Naive B cell (primary cell): ENCODE measurements at places on chromosomes 12 and 14. TPM values are rescaled to one million over a fixed set of nuclear protein-coding genes. Genes with fewer than 3 reads are reported as not detected.

DNA sequence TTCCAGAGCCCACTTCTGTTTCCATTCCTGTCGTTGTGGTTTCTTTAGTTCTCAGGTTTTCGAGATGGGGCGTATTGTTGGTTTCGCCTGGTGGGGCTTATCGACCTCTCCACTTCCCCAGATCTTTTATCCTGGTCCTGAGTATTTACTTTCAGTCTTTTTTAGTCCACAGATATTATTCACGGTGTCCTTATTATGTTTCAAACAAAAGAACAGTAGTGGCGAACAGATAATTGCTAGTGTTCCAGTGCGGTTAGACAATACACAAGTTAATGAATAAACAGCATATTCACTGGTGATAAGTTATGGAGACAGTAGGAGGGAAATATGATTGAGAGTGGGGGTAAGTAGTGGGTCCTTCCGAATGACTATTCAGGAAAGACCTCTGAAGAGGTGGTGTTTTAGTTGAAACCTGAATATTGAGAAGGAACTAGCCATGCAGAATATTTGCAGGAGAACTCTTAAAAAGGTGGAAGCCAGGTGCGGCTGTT lies 668 bp downstream of the TMEM260 start:
- no peaks in the 10 kb centered on the region for H3K27me3 ChIP-seq
- H3K4me1 ChIP-seq, result peaks cover 32% of the 10 kb centered on the region
- H3K36me3 ChIP-seq, result no peaks in the 10 kb centered on the region

GRCh38 chr14:78007160-78007559 lies 163.0 kb upstream of the NRXN3 start:
- no peak for DNase-seq
- H3K4me1 ChIP-seq, result no peaks in the 10 kb centered on the region
- peaks cover 8% of the 10 kb centered on the region for H3K27me3 ChIP-seq
- no peak overlapping the region for H3K27ac ChIP-seq
- peaks cover 4% of the 10 kb centered on the region for H3K36me3 ChIP-seq

GRCh38 chr12:61452076-61452475 lies 808.1 kb upstream of the USP15 start:
- H3K27ac ChIP-seq, result no peak overlapping the region
- H3K4me1 ChIP-seq, result no peaks in the 10 kb centered on the region
- H3K27me3 ChIP-seq, result no peaks in the 10 kb centered on the region
- no peaks in the 10 kb centered on the region for H3K36me3 ChIP-seq

ANKRD9 gene
- 0.25 TPM for polyA plus RNA-seq

GRCh38 chr14:98593361-98593761 lies 678.6 kb downstream of the BCL11B start:
- H3K4me3 ChIP-seq, result no peak overlapping the region
- no peaks in the 10 kb centered on the region for H3K27me3 ChIP-seq
- no peaks in the 10 kb centered on the region for H3K36me3 ChIP-seq
- no peaks in the 10 kb centered on the region for H3K4me1 ChIP-seq

ACSM4 gene
- not detected for polyA plus RNA-seq

IFNG gene
- polyA plus RNA-seq, result not detected

KANSL2 gene
- polyA plus RNA-seq, result 32.5 TPM

GRCh38 chr14:105224845-105225570 lies 23.3 kb upstream of the BTBD6 start:
- DNase-seq, result no peak
- H3K36me3 ChIP-seq, result peaks cover 17% of the 10 kb centered on the region
- H3K4me3 ChIP-seq, result no peak overlapping the region
- H3K27me3 ChIP-seq, result no peaks in the 10 kb centered on the region
- no peak overlapping the region for H3K27ac ChIP-seq

GRCh38 chr12:15757553-15758255 lies 31.5 kb downstream of the EPS8 start:
- H3K4me1 ChIP-seq, result no peaks in the 10 kb centered on the region
- no peaks in the 10 kb centered on the region for H3K36me3 ChIP-seq
- DNase-seq, result no peak
- no peak overlapping the region for H3K27ac ChIP-seq
- peaks cover 33% of the 10 kb centered on the region for H3K27me3 ChIP-seq

TMEM260 gene
- polyA plus RNA-seq, result 21.7 TPM

GRCh38 chr12:10395390-10395998 lies 5.7 kb upstream of the KLRK1 start:
- peaks cover 37% of the 10 kb centered on the region for H3K4me1 ChIP-seq
- H3K36me3 ChIP-seq, result peaks cover 6% of the 10 kb centered on the region
- DNase-seq, result peak; percentile 73
- H3K4me3 ChIP-seq, result peak overlapping the region; percentile 70
- peak overlapping the region; percentile 100 for H3K27ac ChIP-seq

GRCh38 chr14:33844118-33844517 lies 106.8 kb downstream of the EGLN3 start:
- no peaks in the 10 kb centered on the region for H3K4me1 ChIP-seq
- no peaks in the 10 kb centered on the region for H3K27me3 ChIP-seq
- no peak for DNase-seq
- no peak overlapping the region for H3K4me3 ChIP-seq

GRCh38 chr12:21828779-21829178 lies 54.3 kb upstream of the KCNJ8 start:
- no peaks in the 10 kb centered on the region for H3K36me3 ChIP-seq
- no peak overlapping the region for H3K27ac ChIP-seq
- H3K4me3 ChIP-seq, result no peak overlapping the region
- DNase-seq, result no peak

DNA sequence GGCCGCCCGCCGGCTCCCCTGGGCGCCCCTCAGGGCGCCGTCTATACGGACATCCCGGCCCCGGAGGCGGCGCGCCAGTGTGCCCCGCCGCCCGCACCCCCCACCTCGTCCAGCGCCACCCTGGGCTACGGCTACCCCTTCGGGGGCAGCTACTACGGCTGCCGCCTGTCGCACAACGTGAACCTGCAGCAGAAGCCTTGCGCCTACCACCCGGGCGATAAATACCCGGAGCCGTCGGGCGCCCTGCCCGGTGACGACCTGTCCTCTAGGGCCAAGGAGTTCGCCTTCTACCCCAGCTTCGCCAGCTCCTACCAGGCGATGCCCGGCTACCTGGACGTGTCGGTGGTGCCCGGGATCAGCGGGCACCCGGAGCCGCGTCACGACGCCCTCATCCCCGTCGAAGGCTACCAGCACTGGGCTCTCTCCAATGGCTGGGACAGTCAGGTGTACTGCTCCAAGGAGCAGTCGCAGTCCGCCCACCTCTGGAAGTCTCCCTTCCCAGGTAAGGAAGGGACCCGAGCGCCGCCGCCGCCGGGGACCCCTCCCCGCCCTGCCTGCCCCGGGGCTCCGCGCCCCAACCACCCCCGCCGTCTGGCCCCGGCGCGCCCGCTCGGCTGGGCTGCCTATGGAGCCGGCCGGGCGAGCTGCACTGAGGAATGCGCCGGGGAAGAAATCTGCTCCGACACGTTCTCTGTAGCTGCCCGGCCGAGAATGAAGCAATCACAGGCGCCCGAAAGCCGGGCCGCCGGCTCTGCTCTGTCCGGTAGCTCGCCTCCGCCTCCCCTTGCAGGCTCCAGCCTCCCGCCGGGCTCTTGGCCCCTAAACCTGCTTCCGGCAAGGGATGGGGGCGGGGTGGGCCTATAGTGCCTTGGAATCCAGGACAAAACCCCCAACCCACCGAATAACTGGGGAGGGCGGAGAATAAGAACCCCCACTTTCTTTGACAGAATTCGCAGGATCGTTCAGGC lies 794 bp downstream of the HOXC13 start:
- no peaks in the 10 kb centered on the region for H3K4me1 ChIP-seq
- no peak for DNase-seq
- H3K4me3 ChIP-seq, result peak overlapping the region; percentile 71

CCDC85C gene
- polyA plus RNA-seq, result 0.24 TPM

GRCh38 chr12:49030714-49031572 lies 12.4 kb upstream of the PRKAG1 start:
- H3K27ac ChIP-seq, result peak overlapping the region; percentile 89
- no peaks in the 10 kb centered on the region for H3K27me3 ChIP-seq
- no peak for DNase-seq
- no peak overlapping the region for H3K4me3 ChIP-seq
- H3K4me1 ChIP-seq, result peaks cover 5% of the 10 kb centered on the region

DNA sequence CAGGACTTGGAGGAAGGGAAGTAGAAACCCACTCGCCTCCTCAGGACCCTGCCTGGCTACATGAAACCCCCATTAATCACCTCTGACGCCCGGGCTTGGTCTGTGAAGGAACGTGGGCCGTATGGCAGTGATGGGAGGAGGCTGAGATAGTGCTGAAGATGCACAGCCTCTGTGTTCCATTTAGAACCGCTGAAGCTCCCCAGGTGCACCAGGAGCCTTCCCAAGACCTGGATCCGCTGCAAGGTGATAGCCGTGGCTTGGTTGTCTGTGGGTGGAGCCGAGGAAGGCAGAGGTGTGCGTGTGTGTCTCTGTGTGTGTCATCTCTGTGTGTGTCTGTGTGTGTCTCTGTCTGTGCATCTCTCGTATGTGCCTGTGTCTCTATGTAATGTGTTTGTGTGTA lies 293.1 kb downstream of the CACNA1C start:
- DNase-seq, result no peak
- H3K36me3 ChIP-seq, result no peaks in the 10 kb centered on the region
- no peak overlapping the region for H3K27ac ChIP-seq
- peaks cover 17% of the 10 kb centered on the region for H3K27me3 ChIP-seq
- H3K4me3 ChIP-seq, result no peak overlapping the region

DNA sequence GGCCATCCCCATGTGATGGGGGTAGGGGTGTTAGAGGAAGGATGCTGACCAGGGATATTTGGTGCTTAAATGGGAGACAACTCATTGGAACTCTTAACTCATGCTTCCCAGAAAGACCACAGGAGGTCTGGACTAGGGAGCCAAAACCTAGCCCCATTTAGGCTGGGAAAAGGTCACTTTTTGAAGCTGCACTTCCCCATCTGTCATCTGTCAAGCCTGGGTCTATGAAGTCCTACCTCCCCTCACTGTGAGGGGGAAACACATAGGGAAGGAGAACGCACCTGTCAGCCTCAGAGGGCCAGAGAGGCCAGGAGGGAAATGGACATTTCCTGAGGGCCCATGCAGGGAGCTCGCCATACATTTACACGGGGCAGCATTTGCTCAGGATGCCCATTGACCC lies 321.0 kb downstream of the BCL11B start:
- no peaks in the 10 kb centered on the region for H3K4me1 ChIP-seq
- no peak overlapping the region for H3K4me3 ChIP-seq
- H3K27me3 ChIP-seq, result no peaks in the 10 kb centered on the region
- H3K27ac ChIP-seq, result no peak overlapping the region
- no peaks in the 10 kb centered on the region for H3K36me3 ChIP-seq

DNA sequence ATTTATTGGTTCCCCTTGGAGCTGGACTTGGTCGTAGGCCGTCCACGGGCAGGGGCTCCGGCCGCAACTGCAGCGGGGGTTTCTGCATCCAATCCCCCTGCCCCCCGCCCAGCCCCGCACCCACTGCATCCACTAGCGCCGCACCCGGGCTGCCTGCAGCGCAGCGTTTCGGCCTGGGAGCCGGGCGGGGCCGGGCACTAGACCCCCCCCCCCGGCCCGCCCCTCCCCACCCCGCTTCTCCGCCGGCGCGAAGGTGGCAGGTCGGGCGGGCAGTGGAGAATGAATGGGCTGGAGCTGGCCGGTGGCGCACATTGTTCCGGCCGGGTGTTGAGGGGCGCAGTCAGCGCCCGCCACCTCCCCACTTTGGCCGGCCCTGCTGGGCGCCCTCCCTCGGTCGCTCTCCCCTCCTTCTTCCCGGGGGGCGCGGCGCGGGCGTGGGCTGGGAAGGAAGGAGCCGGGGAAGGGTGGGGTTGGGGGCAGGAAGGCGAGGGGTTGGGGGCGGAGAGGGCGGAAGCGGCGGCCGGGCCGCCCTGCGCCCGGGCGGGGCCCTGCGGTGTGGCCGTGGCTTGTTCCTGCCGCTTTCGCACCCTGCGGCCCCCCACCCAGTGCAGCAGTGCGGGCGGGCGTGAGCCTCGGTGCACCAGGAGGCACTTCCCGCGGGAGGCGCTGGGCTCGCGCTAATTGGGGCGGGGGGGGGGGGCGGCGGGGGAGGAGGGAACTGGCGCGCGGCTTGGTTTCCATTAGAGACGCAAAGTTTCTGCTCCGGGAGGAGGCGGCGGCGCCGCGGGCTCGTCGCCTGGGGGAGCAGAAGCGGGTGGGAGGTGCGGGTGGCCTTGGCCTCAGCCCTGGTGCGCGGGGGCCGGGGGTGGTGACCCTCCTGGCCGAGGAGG lies 841 bp downstream of the CALM1 start:
- peaks cover 14% of the 10 kb centered on the region for H3K36me3 ChIP-seq
- H3K27me3 ChIP-seq, result no peaks in the 10 kb centered on the region

- no peak for DNase-seq
- H3K36me3 ChIP-seq, result no peaks in the 10 kb centered on the region
- peak overlapping the region; percentile 56 for H3K4me3 ChIP-seq
- H3K27ac ChIP-seq, result peak overlapping the region; percentile 66
Measured at GRCh38 chr12:94126067-94126466, 22.3 kb upstream of the PLXNC1 start.

RARG gene
- 2.2 TPM for polyA plus RNA-seq

GRIP1 gene
- not detected for polyA plus RNA-seq

- H3K36me3 ChIP-seq, result peaks cover 25% of the 10 kb centered on the region
- no peak for DNase-seq
- no peaks in the 10 kb centered on the region for H3K27me3 ChIP-seq
- peak overlapping the region; percentile 64 for H3K4me3 ChIP-seq
- peak overlapping the region; percentile 97 for H3K27ac ChIP-seq
- H3K4me1 ChIP-seq, result peaks cover 64% of the 10 kb centered on the region
Measured at GRCh38 chr12:51369581-51369980, 21.6 kb downstream of the GALNT6 start.
